ENCODE measurements at places on chromosomes 16 and 17.

DNA sequence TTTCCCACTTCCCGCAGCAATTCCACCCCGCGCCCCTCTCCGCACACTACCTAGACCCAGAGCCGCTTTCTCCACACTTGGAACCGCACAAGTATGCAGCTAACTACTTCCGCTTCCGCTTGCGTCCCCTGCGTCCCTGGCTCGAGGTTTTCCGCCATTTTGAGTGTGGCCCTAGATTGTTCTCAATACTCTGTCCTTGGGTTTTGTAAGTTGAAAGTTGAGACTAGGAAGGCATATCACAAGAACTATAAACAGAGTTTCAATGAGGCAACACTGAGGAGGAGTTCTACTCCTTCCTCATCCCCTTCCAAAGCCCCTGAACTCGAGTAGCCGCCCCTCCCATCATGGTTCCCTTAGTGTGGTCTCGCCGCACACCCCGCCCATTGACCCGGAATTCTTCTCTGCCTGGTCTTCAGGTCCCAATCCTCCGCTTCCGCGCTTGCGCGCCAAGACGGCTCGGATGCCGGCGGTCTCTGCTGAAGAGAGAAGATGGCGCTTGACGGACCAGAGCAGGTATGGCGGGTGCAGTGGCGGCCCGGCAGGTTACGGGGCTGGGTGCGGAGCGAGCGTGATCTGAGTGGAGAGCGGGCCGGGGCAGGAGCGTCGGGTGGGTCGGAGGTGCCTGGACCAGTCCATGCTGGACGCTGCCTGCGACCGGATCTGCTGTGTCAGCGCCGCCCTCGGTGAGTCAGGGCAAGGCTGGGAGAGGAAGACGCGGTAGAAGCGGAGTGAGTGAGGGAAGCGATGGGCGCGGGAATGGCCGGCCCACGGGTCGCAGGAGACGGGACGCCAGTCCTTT lies at the start of the genes FTSJ3 and PSMC5:
TSS of gene FTSJ3 (minus strand) at position 662 of the 799 bp plus-strand sequence. CDS start 761 bp downstream, outside the sequence.
TSS of gene PSMC5 (plus strand) at position 430 of the 799 bp plus-strand sequence. CDS start at position 490, 60 bp downstream.
- peak; percentile 96 for DNase-seq

- DNase-seq = no peak
Measured at GRCh38 chr17:9371019-9371418, 204.6 kb downstream of the STX8 start.

- no peak for DNase-seq
Measured at GRCh38 chr16:89004209-89004831, 27.3 kb upstream of the CBFA2T3 start.

GRCh38 chr16:24822542-24822941 lies 23.2 kb upstream of the SLC5A11 start:
- DNase-seq = no peak

DNA sequence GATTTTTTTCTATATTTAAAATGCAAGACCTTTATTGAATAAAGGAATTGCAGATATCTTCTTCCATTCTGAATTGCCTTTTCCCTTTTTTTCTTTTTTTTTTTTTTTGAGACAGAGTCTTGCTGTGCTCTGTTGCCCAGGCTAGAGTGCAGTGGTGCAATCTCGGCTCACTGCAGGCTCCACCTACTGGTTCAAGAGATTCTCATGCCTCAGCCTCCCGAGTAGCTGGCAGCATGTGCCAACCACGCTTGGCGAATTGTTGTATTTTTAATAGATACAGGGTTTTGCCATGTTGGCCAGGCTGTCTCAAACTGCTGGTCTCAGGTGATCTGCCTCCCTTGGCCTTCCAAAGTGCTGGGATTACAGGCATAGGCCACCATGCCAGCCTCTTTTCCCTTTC lies 151.5 kb downstream of the CEP112 start:
- DNase-seq = no peak

- DNase-seq = no peak
Measured at GRCh38 chr17:41775394-41776226, 10.9 kb downstream of the JUP start.

- DNase-seq = no peak
Measured at GRCh38 chr16:49782405-49782804, 73.5 kb downstream of the ZNF423 start.

GRCh38 chr16:27598931-27599565 lies 49.1 kb downstream of the KATNIP start:
- no peak for DNase-seq

DNA sequence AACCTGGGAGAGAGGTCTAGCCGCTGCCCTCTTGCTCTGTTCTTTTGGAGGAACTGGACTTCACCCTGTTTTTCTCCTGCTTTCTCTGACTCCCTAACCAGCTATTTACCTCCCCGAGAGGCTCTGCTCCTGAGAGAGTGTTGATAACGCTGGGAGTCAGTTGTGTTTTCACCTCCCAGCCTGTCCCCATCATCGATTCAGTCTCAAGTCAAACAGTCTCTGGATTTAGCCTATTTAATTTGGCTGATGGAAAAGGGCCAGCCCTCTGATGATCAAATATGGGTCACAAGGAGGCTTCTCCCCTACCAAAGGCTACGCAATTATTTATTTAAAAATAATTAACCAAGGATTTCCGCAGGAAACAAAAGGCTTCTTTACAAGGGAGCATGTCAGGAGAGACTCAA lies 31.8 kb downstream of the HNF1B start:
- no peak for DNase-seq

DNA sequence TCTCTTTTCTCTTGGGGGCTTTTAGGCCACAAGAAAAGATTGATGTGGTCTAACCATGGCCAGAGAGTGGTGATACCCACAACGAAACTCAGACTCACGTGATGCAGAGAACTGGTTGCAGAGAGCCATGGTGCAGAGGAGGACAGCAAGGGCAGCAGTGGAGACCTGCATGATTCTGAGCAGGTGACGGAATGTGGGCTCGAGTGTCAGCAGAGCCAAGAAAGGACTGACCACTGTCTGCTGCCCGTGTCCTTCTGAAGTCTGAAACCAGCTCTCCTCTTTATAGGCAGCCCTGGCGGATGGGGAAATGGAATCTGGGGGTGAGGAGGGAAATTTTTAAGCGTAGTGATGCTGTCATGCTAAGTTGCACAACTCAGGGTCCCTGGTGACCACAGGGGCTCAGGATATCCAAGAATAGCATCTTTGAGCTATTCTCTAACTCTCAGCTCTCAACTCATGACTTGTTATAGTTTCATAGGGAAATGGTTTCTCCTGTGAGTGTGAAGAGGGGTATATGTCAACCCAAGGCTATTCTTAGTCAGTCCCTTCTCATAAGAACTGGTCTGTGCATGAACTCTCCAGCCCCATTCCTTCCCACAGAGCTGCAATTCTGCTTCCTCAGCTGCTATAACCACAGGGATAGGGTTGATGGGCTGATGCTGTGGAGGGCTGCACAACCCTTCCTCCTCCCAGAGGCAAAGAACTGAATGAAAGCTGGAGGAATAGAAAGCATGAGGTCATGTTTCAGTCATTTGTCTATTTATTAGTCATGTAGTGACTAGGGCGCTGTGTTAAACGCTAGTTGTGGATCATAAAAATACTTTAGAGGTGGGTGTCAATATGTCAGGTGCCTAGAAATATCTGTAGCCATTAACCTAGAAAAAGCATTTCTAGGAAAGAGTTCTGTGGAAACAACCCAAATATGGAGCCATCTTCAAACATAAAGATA lies at the start of gene CCL3:
TSS of gene CCL3 (minus strand) at position 256 of the 949 bp plus-strand sequence. CDS start at position 171, 85 bp downstream.
- DNase-seq = no peak

DNA sequence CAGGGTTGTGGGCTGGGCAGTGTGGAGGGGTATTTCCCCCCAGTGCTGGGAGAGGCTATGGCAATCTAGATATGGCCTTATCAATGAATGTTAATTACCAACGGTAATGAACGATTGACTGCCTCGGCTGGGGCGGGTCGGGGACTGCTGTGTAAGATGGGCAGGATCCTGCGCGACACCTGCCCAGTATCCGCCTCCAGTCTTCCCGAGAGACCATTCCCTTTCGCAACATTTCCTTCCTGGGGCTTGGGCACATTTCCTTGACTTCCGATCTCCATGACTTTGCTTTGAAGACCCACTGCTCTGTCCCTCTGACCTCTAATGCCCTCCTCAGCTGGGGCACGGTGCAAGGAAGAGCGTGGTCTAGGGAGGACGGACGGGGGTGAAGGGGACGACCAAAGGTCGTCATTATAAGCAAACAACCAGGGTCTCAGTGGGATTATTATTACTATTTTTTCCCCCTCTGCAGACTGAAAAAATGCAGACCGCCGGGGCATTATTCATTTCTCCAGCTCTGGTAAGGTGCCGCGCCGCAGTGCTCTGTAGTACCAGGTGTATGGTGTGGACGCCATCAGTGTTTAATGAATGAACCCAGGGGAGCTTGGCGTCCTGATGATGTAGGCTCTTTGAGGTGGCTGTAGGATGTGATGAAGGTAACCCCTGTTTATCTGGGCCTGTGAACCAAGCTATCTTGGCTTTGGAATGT lies 506 bp downstream of the ATP5MC1 start:
- DNase-seq = no peak

Measured in NCI-H1694 treated with DMSO at 0.1 percent for 48 hours (cell line).